ENCODE measurements at places on chromosomes 11 and 22. TPM values are rescaled to one million over a fixed set of nuclear protein-coding genes. Genes with fewer than 3 reads are reported as not detected.

DNA sequence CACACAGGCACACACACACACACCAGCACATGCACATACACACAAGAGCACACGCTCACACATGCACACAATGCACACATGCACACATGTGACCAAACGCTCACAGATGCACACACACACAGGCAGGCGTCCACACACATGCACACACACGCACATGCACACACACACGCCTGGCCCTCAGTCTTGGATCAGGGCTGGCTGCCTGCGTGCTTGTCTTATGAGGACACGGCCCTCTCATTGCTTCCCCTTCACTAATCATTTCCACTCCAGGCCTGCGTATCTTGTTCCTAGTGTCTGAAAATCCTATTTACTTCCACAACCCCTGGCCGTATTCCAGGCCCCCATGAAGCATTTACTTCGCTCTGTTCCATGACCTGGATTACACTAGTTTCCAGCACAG lies 740.5 kb downstream of the BRD1 start:
- no peak overlapping the region for H3K27ac ChIP-seq
- H3K4me1 ChIP-seq, result no peaks in the 10 kb centered on the region
- H3K27me3 ChIP-seq, result peaks cover 4% of the 10 kb centered on the region
- H3K4me3 ChIP-seq, result no peak overlapping the region

The CHADL gene
- total RNA-seq, result 0.17 TPM

DNA sequence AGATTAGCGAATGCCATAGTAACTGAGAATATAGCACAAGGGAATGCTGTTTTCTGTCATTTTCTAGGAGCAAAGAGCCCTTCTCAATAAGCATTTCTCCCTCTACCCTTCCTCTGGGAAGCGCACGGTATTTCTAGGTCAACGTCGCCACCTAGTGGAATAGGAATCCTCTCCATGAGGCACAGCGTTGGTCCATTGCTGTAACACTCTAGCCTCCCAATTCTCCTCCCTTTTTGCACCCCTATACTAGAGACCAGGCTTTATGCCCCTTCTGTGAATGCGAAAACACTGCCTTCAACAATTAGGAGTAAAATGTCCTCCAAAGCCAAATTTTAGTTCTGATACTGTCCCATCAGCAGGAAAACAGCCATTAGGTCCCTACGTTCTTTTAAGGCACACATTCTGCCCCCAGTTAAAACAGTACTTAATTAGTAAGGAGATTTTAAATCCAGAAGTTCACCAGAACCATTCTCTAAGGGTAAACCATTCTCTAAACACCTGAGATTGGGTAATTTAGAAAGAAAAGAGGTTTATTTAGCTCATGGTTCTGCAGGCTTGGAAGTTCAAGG lies 12.8 kb upstream of the HYLS1 start:
- H3K4me1 ChIP-seq, result no peaks in the 10 kb centered on the region
- H3K27ac ChIP-seq, result no peak overlapping the region
- no peaks in the 10 kb centered on the region for H3K36me3 ChIP-seq
- DNase-seq, result peak; percentile 74

DNA sequence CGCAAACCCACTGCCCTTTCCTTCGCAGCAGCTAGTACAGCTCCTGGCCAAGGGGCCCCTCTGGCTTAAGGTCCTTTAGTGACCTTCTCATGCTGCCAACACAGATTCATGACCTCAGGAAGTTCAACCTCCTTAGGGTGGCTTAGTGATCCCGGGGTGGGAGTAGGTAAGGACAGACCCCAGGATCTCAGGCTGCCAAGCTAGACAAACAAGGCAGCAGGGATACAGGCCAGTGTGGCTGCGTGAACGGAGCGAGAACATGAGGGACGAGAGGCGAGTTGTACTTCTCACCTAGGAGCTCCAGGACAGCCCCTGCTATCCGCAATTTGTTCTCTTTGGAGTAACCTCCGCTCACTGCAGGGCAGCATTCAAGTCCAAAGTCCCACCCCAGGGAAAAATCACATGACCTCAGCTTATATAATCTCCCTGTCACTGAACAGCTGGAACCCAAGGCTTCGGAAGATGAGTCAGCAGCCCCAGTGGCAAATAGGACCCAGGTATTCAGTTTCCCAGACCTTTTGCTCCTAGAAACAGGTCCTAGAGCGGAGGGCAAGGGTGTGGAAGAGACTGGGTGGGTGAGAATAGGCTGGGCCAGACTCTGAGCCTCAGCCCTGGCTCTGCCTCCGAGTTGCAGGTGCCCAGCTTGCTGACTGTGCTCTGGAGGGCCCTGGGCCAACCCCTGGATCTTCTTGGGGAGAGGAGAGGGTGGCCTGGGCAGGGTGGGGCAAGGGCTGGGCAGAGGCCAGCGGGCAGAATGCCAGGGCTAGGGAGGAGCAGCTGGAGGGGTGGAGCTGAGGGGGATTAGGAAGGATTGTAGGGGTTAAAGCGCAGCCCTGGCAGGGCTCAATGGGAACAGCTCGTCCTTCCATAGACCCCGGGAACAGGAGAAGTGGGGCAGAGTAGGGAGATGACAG lies 13.1 kb downstream of the USP2 start:
- peak; percentile 2 for DNase-seq
- no peak overlapping the region for H3K27ac ChIP-seq
- peaks cover 6% of the 10 kb centered on the region for H3K4me1 ChIP-seq
- H3K36me3 ChIP-seq, result no peaks in the 10 kb centered on the region
- peaks cover 42% of the 10 kb centered on the region for H3K27me3 ChIP-seq
- H3K4me3 ChIP-seq, result no peak overlapping the region

The LMO2 gene
- total RNA-seq, result not detected

The UBTFL1 gene
- total RNA-seq, result not detected

- no peak overlapping the region for H3K4me3 ChIP-seq
- H3K27ac ChIP-seq, result no peak overlapping the region
- H3K27me3 ChIP-seq, result no peaks in the 10 kb centered on the region
- no peak for DNase-seq
- H3K4me1 ChIP-seq, result no peaks in the 10 kb centered on the region
These were observed 658.9 kb upstream of the CCDC179 start for GRCh38 chr11:23519194-23519593.

The DUSP8 gene
- total RNA-seq, result 3.0 TPM

GRCh38 chr11:128187835-128188234 lies 399.5 kb downstream of the ETS1 start:
- H3K27me3 ChIP-seq, result no peaks in the 10 kb centered on the region
- no peak overlapping the region for H3K27ac ChIP-seq
- H3K4me1 ChIP-seq, result peaks cover 19% of the 10 kb centered on the region
- peaks cover 3% of the 10 kb centered on the region for H3K36me3 ChIP-seq
- no peak overlapping the region for H3K4me3 ChIP-seq
- no peak for DNase-seq

The NLRP14 gene
- not detected for total RNA-seq

The GALNT18 gene
- 4.7 TPM for total RNA-seq

DNA sequence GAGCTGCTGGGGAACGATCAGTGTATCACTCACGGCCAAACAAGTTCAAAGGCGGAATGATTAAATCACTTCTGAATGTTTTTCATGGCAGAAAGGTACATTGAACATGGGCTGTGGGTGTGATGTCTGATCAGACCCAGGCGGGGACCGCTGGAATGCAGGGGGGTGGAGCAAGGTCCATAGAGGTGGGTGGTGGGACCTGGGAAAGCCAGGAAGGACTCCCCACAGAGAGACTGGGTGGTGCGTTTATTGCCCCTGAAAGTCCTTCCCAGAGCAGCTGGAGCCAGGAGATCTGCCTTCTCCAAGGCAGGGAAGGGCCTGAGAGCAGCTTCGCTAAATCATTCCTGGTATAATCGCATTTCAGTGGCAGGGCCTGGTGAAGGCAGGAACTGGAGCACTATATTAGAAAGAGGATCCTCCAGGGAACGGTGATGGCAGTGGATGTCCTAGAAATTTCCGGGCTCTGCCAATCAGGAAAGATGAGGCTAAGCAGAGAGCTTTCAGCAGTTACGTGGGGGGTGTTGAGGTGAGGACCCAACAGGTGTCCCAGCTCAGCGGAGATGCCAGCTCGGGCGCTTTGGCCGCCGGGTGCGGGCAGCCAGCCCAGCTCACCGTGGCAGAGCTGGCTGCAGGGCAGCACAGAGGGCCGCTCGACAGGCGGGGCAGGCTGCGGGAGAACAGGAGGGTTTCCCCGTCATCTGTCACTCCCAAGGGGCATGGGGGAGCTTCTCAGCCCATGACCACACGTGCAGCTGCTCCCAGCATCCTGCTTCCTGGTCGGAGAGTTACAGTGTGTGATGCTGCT lies 271.7 kb downstream of the CTTN start:
- H3K27ac ChIP-seq, result no peak overlapping the region
- no peak for DNase-seq
- no peak overlapping the region for H3K4me3 ChIP-seq

DNA sequence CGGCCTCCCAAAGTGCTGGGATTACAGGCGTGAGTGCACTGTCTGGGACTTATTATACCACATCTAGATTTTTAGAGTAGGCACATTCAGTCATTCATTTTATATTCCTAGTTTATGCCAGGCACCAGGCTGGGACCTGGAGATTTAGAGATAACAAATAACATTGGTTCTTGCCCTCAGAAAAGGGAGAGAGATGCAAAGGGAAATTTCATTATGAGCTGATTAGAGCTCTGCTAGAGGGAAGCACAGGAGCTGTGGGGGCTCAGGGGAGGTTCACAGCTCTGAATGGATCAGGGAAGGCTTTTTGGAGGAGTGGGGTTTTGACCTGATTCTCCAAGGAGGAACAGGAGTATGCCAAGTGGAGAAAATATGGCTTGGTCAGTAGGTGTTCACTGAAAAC lies 32.3 kb downstream of the MEI1 start:
- DNase-seq, result no peak
- no peak overlapping the region for H3K27ac ChIP-seq
- no peaks in the 10 kb centered on the region for H3K36me3 ChIP-seq
- no peaks in the 10 kb centered on the region for H3K4me1 ChIP-seq
- H3K27me3 ChIP-seq, result no peaks in the 10 kb centered on the region
- no peak overlapping the region for H3K4me3 ChIP-seq

The APOL3 gene
- total RNA-seq, result 37.8 TPM

DNA sequence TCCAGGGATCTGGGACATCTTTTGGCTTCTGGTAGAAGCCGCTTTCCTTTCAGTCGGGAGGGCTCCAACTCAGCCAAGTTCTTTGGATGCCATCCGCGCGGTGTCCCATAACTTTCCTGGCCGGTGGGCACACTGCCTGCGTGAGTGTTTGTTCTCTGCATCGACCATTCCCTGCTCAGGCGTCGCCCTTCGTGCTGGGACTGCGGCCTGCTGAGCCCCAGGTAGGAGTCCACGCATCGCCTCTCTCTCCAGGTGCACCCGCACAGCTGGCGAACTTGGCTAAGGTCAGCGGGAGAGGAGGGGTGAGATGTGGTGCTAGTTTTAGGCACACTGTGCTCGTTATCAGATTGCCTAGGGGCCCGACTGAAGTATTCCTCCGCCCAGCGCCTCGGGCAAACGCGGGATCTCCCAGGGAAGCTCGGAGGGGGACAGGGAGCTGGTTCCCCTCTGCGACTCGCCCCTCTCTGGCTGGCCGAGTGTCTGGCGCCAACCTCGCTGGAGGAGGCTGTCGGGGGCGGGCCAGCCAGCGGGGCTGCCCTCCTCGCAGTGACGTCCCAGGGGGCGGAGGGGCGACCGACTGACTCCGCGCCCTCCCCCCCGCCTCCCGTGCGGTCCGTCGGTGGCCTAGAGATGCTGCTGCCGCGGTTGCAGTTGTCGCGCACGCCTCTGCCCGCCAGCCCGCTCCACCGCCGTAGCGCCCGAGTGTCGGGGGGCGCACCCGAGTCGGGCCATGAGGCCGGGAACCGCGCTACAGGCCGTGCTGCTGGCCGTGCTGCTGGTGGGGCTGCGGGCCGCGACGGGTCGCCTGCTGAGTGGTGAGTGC lies at the start of gene LAYN:
Gene LAYN (plus strand): TSS at position 607 of the 823 bp plus-strand sequence. CDS start 124 bp downstream, at position 731.
- H3K4me3 ChIP-seq, result peak within 1 kb of the TSS; percentile 67
- H3K27me3 ChIP-seq, result peaks cover 45% of the 10 kb centered on the region
- peaks cover 22% of the 10 kb centered on the region for H3K4me1 ChIP-seq
- DNase-seq, result peak; percentile 35

DNA sequence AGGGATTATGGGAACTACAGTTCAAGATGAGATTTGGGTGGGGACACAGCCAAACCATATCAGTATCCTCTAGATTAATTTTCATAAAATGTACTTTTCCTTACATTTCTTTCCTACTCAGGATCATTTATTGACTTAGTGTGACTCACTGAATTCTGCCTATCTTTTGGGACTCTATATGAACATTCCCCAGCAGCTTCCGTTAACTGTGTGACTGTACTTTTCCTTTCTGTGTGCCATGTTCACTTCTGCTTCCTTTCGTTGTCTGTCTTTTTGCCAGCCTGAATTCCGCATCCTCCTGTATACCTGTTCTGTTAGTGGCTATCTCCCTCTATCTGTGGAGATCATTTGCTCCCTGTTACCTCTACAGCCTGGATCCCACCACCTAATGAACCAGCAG lies 48.8 kb downstream of the SPECC1L start:
- H3K27me3 ChIP-seq, result no peaks in the 10 kb centered on the region
- no peak overlapping the region for H3K27ac ChIP-seq
- no peak overlapping the region for H3K4me3 ChIP-seq
- H3K36me3 ChIP-seq, result peaks cover 17% of the 10 kb centered on the region

DNA sequence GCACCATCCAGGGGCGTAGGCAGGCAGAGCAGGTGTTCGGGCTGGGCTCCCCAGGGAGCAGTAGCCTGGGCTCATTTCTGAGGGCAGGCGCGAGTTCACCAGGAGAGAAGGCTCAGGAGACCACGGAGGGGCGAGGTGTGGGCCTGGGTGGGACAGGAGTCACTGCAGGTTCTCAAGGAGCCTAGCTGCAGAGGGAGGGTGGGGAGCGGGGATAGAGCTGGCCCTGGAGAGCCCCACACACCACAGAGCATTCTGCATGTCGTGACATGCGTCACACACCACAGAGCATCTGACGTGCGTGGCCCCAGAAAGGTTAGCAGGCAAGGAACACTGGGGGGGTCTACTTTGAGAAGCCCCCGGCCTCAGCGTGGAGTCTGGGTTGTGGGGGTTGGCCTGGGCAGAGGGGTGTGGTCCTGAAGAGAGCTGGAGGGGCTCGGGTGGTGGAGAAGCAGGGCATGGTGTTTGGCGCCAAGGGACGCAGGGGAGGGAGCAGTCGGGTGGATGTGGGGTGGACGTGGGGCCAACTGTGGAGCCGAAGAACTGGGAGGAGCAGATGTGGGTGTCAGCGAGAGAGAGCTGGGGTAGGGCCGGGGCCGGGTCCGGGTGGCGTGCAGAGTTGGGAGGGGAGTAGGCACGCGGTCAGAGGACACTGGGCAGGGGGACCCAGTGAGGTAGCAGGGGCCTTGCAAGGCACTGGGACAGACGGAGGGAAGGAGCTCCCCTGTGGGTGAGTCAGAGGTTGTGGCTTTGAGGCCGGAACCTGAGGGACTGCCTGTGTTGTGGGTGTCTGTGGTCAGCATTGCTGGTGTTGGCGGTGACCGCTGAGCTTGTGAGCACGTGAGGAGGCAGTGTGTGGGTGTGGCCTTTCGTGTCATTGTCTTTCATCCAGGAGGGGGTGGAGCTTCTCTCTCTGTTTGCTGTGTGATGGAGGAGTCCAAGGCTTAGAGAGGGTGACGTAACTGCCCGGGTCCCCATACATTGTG lies 25.5 kb downstream of the CTTN start:
- H3K4me3 ChIP-seq, result no peak overlapping the region
- H3K4me1 ChIP-seq, result no peaks in the 10 kb centered on the region
- no peaks in the 10 kb centered on the region for H3K27me3 ChIP-seq
- H3K36me3 ChIP-seq, result peaks cover 48% of the 10 kb centered on the region
- DNase-seq, result no peak

- no peak overlapping the region for H3K4me3 ChIP-seq
- H3K27me3 ChIP-seq, result no peaks in the 10 kb centered on the region
- H3K27ac ChIP-seq, result no peak overlapping the region
- peaks cover 16% of the 10 kb centered on the region for H3K36me3 ChIP-seq
- DNase-seq, result no peak
- peaks cover 46% of the 10 kb centered on the region for H3K4me1 ChIP-seq
These were observed 6.0 kb downstream of the CKAP5 start for GRCh38 chr11:46840116-46840515.

The GRAP2 gene
- 29.4 TPM for total RNA-seq
